ENCODE measurements at places on chromosomes 5 and 9.
A peak's percentile ranks its signal among the peaks of the same experiment; 100 is the strongest.

DNA sequence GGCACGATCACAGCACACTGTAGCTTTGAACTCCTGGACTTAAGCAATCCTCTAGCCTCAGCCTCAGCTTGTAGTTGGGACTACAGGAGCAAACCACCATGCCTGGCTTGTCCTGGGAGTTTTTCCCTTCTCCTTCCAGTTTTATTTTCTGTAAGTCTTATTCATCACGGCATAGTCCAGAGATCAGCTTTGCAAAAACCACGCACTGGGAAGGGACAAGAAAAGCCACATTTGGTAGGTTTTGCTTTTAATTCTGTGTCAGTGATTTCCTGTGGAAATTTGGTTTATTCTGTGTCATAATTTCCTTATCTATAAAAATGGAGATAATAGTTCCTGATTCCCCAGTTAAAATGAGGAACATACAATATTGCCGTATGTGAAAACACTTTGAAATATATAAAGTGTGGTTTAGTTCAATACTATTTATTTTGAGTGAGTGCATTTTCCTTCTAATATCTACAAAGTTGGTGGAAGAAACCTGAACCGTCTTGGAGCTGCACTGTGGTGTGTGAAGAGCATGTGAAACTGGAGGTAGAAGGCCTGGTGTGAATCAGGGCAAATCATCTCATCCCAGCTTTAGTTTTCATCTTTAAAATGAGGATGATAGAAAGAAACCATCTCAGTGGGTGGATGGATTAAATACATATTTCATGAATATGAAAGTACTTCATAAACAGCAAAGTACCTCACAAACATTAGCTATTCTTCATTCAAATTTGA, 92.8 kb upstream of the ELL2 start:
- DNase-seq: no peak

DNA sequence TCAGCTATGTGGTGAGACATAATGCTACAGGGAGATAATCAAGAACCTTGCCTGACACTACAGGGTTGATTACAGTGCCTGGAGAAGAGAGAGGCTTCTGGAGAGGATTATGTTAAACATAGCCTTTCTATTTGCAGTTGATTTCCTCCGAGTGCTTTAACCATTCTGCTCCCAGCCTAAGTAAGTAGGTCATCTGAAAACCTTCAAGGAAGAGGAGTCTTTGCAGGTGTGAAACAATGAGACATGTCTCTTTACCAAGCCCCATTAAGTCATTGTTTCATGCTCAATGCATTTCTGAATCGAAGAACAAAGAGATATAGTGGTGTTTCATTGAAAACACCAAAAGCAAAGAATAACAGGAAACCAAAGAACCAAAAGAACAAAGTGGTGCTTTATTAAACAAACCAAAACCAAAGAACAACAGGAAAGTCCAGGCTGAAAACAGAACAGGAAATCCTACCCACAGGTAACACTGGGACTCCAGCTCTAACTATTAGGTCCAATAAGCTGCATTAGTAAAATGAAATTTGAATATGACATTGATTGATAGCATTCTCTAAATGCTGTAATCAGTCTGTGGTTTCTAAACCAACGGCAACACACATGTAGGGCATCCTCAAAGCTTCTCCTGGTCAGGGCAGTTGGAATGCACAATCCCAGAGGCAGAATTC, 113.3 kb upstream of the SPATA31D4 start:
- DNase-seq: no peak

- DNase-seq: no peak
Measured at GRCh38 chr9:111992523-111992922, 95.9 kb downstream of the UGCG start.

- DNase-seq: no peak
Measured at GRCh38 chr9:106587042-106587441, 275.9 kb upstream of the ZNF462 start.

DNA sequence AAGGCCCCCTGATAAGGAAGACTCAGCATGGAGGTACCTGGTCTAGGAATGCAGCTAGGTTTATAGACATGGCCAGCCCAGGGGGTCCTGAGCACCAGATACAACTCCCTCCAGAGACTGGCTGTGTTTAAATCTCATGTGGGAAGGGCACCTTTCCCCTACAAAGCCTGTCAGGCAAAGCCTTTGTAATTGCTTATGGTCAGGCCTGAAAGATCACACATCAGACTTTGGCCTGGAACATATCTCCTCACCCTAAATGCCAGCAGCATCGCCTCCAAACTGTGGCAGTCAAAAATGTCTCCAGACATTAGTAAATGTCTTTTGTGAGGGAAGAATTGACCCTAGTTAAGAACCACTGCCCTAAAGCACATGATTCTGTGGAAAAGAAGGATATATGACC, 51.6 kb upstream of the MACIR start:
- no peak for DNase-seq

DNA sequence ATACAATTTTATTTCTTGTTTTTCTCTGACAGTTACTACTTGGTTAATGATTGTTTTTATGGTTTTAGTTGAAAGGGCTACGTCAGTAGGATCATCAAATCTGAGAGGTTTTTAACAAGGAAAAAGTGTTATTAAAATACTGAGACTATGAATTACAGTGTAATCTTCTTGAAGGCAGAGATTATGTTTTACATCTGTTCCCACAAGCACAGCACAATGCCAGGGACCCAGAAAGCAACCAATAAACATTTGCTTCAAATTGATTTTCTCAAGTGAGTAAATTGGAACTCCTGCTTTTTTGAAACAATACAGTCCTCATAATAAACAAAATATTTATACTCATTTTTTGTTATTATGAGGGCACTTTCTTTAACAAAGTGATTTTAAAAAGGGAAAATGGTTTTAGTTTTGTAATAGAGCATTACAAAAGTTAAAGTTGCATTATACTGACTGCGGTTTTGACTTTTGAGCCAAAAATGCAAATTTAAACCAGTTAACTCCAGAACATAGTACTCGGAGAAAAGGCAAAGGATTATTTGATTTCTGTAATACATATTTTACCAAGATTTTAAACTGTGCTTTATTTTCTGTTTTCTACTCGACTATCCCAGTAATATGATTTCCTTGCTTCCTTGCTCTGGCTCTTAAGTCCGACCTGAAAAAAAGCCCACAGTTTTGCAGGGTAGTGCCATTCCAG, 176.9 kb downstream of the GDNF start:
- peak; percentile 65 for DNase-seq

All from SK-N-MC (cell line).